NCI-H748 treated with DMSO at 0.1 percent for 48 hours (cell line): ENCODE measurements at places on chromosomes 6 and 20.

GRCh38 chr20:40104959-40105358 lies 584.1 kb downstream of the MAFB start:
- DNase-seq = no peak

DNA sequence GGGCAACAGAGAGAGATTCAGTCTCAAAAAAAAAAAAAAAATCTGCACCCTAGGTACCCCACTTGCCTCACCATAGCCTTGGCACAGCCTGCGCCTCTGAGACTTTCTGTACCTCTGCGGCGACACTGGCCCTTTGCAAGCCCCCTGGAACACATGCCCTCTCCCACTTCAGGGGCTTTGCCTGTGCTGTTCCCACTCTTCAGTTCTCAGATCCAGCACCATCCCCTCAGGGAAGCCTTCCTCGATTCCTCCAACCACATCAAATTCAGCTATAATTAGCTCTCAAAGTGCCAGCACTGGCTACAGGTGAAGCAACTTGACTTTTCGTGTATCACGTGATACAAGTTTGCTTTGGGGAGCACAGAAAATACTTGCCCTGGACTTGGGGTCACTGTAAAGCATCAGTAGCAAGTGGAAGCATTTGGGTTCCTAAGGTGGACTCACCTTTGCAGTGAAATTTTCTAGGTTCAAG lies 2.1 kb upstream of the UBE2V1 start:
- DNase-seq = no peak

- DNase-seq = no peak
Measured at GRCh38 chr6:4582506-4583417, 193.4 kb upstream of the CDYL start.

- no peak for DNase-seq
Measured at GRCh38 chr6:135631821-135632220, 134.3 kb upstream of the AHI1 start.

- DNase-seq = no peak
Measured at GRCh38 chr6:33912195-33912594, 108.4 kb upstream of the MLN start.

DNA sequence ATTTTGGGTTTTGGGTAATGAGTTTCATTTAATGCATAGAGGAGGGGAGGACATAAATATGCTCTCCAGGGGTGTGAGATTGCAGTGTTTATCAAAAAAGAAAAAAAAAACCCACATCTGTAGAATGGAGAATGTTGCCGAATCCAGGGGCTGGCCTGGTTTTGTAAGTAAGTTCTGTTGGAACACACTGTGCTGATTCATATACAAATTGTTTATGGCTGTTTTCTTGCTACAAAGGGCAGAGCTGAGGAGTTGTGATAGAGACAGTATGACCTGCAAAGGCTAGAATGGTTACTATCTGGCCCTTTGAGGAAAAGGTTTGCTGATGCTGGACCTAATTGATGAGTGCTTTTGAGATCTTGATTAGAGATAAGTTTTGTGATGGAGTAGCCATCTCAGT lies 30.4 kb downstream of the SCAF8 start:
- no peak for DNase-seq

DNA sequence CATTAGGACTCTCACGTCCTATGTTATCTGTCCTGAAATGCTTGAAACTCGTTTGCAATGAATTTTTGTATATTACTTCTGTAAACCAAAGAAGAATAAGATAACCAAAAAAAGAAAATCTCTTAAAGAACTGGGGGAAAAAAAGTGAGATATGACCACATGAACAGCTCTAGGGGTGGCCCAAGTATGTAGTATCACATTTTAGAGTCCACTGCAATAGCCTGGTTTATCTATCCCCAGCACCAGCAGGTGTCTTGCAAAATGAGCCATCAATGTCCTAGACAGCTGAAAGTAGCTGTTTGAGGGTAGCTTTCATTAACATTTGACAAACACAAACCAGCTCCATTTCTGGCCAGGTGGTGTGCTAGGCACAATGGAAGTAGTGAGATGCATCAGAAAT lies 102.8 kb downstream of the PXDC1 start:
- no peak for DNase-seq

GRCh38 chr6:8334113-8334512 lies 101.2 kb downstream of the SLC35B3 start:
- no peak for DNase-seq

DNA sequence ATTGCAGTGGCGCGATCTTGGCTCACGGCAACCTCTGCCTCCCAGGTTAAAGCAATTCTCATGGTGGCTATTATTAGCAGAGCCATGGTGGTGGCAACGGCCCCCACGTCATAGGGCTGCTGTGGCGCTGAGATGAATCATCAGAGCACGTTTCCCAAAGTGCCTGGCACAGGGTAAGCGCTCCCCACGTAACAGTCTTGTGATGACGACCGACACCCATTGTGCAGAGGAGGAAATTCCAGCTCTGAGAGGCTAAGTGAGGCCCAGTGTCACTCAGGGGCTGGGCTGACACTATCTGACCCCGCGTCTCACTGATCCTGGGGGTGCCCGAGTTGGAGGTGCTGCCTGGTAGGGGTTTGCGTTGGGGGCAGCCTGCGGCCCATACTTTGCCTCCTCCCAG lies 16.2 kb downstream of the SUN5 start:
- no peak for DNase-seq

DNA sequence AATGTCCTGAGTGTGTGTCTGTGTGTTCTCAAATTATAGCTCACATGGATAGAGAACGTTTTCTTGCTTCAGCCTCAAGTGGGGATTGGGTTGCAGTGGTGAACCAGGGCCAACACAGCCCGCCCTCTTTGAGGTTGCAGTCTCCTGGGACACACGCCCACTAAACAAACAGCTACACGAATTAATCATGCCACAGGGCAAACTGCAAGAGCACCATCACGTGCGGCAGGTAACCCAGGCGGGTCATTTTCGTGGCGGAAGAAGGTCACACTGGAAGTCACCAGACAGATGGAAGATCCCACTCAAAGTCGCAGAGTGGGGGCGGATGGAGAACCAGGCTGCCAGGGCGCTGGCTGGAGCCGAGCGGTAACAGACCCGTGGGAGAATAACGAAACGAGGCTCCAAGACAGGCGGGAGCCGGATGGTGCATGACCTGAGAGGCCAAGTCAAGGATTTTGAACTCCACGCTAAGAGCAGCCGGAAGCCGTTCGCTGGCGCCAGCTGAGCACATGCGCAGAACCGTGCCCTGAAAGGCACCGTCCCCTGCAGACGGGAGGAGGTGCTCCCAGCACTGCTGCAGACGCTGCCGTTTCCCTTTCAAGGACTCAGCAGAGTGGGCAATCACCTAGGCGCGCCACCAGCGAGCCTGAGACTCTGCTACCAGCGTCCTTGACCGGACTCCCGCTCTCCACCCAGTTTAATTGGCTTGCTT lies 10.7 kb downstream of the DLL1 start:
- DNase-seq = peak; percentile 92

GRCh38 chr6:108837236-108837971 lies 10.8 kb upstream of the ARMC2 start:
- no peak for DNase-seq

- DNase-seq = no peak
Measured at GRCh38 chr6:5499644-5500306, 238.5 kb downstream of the FARS2 start.

DNA sequence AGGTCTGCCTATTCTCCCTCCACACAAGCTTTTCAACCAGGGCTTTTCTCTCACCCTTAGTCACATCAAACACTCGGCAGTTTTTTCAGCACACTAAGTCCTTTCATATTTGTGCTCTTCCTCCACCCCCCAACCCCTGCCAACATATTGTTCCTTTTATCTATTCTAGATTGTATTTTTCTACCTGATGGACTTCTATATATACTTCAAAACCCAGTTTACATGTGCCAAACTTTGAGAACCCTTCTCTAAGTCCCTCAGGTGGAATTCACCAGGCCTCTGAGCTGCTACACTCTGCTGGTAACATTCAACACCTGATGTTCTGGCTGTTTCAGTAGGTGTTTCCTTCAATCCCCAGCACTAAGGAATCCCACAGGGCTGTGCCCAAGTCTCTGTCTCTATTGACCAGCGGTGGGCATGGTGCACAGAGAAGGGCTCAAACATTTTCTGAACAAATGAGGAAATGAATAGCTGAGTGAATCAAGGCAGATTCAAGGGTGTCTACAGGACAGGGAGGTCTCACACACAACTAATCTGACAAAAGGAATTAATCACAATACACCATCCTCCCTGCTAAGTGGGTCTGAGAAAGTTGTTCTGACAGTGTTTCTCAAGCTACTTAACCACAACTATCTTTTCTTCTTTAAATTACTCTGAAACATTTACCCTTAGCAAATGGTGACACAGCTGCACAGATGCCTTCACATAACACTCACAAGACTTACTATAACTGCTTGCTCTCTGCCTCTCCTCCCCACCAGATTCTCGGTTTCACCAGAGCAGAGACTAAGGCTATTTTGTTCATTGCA lies 166.5 kb downstream of the TSHZ2 start:
- no peak for DNase-seq

- DNase-seq = no peak
Measured at GRCh38 chr20:24698189-24698588, 228.8 kb downstream of the SYNDIG1 start.

DNA sequence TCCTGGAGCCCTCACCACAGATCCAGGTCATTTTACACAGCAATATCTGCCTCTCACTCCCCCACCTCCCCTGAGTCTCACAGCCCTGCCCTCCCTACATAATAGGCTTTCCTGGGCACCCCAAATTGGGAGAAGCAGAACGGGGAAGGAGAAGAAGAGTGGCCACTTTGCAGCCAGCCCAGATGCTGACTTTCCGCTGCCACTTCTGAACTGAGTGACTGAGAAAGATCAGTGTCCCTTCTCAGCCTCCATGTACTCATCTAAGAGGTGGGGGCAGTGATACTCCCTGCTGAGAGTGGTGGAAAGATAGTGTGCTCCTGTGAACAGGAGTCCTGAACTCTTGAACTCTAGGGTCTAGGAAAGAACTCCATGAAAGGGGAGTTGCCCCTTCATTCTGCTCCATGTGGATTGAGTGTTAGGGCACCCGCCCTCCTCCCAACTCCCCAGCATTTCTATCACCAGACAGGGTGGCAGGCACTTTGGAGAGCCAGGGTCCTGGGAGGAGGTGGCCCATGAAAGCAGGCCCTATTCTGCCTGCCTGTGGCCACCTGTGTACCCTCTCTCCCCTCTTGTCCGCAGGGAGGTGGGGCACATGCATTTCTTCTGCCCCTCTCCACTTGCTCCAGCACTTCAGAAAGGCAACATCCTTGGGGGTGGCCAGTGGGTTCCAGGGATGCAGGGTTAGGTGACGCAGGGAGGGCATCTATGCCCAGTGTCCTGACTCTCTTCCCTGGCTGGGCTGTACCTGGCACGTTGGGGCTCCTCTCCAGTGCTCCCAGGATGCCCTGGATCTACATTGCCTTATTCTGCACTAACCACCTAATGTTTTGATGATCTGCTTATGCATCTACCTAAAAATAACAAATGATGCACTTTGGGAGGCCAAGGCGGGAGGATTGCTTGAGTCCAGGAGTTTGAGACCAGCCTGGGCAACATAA lies 38.3 kb upstream of the MRPS18A start:
- DNase-seq = no peak

- no peak for DNase-seq
Measured at GRCh38 chr6:106315765-106316374, 9.7 kb downstream of the ATG5 start.

DNA sequence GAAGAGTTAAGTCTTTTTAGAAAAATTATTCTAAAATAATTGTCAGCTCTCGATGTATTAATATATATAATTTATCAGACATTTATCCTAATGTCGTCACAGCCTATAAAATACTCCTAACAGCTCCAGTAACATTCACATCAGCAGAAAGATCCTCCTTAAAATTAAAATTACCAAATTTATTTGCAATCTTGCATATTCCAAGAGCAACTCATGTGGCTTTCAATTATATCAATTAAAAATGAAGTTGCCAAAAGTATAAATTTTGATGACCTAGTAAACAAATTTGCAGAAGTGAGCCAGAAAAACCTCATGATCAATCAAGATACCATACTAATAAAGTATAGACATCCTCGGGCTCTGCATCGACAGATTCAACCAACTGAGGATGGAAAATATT lies 60.2 kb downstream of the IL20RA start:
- DNase-seq = no peak

GRCh38 chr20:50628332-50628731 lies 63.0 kb downstream of the RIPOR3 start:
- DNase-seq = no peak

DNA sequence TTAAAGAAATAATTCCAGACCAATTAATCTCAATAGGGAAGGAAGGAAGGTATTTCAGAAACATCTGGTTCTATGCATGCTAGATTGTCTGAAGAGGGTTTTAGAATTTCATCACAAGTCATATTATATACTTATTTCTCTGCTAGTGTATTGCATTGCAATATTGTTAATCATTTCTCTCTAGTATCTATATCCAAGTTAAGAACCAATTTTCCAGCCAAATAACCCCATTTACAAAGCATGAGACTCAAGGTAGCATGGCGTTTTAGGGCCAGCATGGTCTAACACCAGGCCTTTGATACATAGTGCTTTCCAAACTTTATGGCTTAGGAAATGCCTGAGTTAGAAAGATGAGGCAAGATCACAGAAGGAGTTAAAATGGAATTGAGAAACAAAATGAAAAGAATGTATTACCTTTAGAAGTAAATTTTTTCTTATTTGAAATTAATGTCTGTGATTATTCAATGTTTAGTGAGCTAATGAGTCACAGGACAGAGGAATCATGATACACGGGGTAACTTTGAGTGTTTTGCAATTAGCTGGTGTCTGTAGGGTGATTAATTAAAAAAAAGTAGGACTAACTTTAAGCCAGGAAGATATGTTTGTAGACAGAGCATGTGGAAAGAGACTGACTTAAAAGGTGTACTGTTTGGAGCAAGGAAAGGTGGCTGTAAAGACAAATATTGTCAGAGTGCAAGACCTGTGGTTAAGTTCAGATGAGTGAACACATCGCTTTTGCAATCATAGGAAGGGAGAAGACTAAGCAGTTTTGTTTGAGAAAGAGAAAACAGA lies 1006.2 kb upstream of the CITED2 start:
- DNase-seq = no peak

- DNase-seq = no peak
Measured at GRCh38 chr6:135913785-135914184, 62.3 kb downstream of the PDE7B start.

GRCh38 chr6:112184951-112185350 lies 69.4 kb downstream of the LAMA4 start:
- DNase-seq = no peak

DNA sequence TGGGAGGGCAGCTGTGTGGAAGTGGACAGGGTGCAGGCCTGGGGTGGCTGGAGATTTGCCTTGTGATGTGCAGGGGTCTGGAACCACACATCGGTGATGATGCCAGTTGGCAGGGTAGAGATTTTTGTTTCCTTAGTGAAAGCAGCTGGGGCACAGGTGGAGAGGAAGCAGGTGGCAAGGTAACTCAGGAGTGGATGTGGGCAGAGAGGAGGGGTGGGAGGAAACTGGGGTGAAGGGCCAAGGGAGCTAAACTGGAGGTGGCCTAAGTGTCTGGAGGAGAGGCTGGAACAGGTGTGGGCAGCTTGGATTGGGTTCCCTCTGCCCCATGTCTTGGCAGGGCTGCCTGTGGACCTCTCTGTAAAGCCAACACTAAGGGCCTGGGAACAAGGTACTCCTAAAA lies 4.7 kb upstream of the SCUBE3 start:
- no peak for DNase-seq

GRCh38 chr6:37134396-37135191 lies 35.4 kb upstream of the PIM1 start:
- DNase-seq = no peak
